ENCODE measurements at places on chromosomes 12 and 14. TPM values are rescaled to one million over a fixed set of nuclear protein-coding genes. Genes with fewer than 3 reads are reported as not detected.

ESRRB gene
- total RNA-seq: under 0.01 TPM

FGF6 gene
- total RNA-seq: not detected

KRT82 gene
- not detected for total RNA-seq

PRIMA1 gene
- total RNA-seq: not detected

All from thoracic aorta endothelial cell (primary cell).